ENCODE measurements at places on chromosomes 12 and 14. TPM values are rescaled to one million over a fixed set of nuclear protein-coding genes. Genes with fewer than 3 reads are reported as not detected.

NDUFA9 gene
- 34.0 TPM for total RNA-seq

CHGA gene
- not detected for total RNA-seq

GLIPR1L1 gene
- not detected for total RNA-seq

PCED1B gene
- 11.0 TPM for total RNA-seq

KRT79 gene
- not detected for total RNA-seq

PRB4 gene
- not detected for total RNA-seq

TAS2R42 gene
- not detected for total RNA-seq

All from hair follicular keratinocyte (primary cell).